Stimulated activated CD8-positive, alpha-beta memory T cell treated with anti-CD3 and anti-CD28 coated beads, Interleukin-4, amount 100 ng/mL, for 4 hours (primary cell): ENCODE measurements at places on chromosomes 12 and 14.

DNA sequence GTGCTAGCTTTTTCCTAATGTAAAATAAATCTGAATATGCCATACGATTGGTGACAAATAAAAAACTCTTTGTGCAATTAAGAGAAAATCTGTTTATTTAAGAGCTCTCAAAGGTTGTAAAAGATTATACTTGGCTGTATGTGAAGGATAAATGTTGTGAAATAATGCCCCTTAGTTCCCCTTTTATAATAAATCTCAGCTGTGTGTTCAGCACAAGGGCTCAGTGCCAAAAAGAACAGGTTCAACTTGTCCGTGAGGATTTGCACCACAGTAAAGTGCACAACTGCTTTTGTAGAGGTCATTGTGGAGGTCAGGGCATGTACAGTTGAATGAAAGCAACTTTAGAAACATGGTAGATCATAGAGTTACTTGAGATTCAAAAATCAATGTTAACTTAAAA lies 118.6 kb downstream of the TRMT5 start:
- no peak for DNase-seq

DNA sequence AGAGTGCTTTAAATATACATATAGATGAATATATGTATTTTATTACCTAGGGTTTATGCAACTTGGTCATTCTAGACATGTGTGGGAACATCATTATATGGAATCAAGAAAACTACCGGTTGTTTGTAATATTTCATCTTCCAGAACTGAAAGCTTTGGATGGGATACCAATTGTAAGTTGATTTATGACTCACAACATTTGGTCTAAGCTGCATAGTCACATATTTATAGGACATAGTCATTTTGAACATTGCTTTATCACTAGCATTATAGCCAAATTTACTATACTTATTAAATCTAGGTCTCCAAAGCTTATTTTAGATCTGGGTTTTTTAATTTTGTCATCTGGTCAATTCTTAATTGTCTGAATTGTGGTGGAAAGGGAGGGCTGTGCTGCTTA lies 83.7 kb upstream of the PCNX4 start:
- no peak for DNase-seq

GRCh38 chr14:63981569-63981968 lies 128.8 kb downstream of the SYNE2 start:
- DNase-seq = no peak

DNA sequence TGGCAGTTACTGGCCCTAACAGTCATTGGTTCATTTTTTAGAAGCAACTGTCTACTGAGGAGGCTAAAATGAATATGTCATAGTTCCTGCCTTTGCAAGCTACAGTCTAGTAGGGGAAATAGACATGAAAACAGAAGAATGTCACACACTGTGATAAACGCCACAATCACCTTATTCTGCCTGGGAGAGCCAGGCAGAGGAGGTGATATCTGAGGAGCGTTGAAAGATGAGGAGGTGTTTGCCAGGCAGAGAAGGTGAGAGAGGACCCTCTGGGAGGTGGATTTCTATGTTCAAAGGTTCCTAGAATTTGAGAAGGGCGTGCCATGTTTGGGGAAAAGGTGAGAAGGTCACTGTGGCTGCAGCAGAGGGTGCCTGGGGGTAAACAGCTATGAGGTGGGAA lies 185.7 kb downstream of the PAX9 start:
- no peak for DNase-seq

DNA sequence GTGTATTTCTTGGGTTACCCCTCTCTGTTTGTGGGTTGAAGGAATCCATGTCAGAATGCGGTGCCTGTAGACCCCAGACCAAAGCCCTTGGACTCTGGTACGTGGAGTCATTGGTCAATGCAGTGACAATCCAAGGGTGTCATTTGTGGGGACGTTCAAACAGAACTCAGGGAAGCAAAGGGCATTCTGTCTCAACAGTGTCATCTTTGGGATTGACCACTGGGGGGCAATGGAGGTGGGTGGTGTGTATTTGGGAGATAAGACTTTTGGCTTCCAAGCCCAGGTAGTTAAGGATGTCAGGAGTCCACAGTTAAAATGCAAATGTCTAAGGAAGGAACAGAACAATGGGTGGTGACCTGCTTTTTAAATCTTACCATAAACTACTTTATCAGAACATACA lies 54.6 kb upstream of the CCDC175 start:
- DNase-seq = no peak

GRCh38 chr14:94545131-94545841 lies 16.0 kb upstream of the SERPINA4 start:
- DNase-seq = no peak

GRCh38 chr14:82604819-82605218 lies 1071.2 kb upstream of the SEL1L start:
- no peak for DNase-seq

- no peak for DNase-seq
These were observed 104.6 kb downstream of the ITPR2 start for GRCh38 chr12:26728205-26729050.

- no peak for DNase-seq
These were observed 95.1 kb upstream of the NRXN3 start for GRCh38 chr14:78075033-78075432.

DNA sequence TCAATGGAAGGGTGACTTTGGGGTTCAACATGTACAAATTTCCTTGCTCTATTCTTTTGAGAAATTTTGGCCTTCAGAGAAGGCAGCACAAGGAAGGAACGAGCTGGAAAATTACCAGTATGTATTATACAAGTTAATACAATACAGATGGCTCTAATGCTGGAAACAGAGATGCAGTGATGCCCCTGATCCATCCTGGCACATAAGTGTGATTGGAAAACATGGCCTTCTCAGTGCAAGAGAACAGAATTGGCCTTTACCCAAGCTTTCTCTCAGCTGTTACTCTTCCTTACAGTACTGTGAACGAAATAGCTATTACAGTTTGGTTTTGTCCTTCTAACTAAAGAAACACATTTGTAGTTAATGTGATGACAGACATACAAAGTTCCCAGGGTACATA lies 102.5 kb upstream of the GPHB5 start:
- DNase-seq = no peak

GRCh38 chr12:88615490-88615889 lies 35.2 kb upstream of the KITLG start:
- no peak for DNase-seq

GRCh38 chr14:54818201-54819133 lies 84.2 kb downstream of the GCH1 start:
- DNase-seq = no peak

GRCh38 chr12:89551747-89552146 lies 25.9 kb upstream of the POC1B start:
- DNase-seq = no peak

DNA sequence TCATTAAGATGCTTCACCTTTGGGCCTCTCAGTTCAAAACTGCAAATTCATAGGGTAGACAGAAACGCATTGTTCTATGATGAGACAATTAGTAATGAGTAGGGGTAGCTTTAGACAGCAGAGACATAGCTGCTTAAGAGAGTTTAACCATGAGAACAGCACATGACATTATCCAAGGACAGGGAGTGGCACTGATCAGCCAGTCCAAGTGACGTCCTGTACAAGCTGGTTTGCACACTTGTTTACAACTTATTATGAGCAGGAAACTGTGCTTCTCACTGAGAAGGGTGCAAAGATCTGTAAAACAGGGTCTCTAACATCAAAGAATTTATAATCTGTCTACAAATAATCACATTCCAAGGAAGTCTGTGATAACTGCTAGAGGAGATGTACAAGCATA lies 11.2 kb upstream of the SRSF5 start:
- no peak for DNase-seq

DNA sequence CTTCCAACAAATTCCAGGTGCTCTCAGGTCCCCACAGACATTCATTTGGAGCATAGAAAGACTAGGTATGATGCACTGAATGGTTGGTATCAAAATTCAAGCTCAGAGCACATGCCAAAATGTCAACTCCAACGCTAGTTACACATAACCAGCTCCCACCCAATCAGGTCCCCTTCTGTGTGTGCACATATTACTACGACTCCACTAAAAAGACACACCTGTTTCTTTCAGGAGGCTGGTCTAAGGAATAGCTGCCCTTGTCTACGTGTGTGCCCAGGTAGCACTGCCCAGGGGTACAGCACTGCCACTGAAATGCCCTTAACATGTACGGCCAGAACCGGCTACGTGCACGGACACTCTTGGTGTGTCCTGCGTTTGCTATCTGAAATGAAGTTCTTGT lies 138.1 kb downstream of the KCNK10 start:
- DNase-seq = no peak

GRCh38 chr12:18313306-18313705 lies 52.0 kb downstream of the PIK3C2G start:
- DNase-seq = no peak

DNA sequence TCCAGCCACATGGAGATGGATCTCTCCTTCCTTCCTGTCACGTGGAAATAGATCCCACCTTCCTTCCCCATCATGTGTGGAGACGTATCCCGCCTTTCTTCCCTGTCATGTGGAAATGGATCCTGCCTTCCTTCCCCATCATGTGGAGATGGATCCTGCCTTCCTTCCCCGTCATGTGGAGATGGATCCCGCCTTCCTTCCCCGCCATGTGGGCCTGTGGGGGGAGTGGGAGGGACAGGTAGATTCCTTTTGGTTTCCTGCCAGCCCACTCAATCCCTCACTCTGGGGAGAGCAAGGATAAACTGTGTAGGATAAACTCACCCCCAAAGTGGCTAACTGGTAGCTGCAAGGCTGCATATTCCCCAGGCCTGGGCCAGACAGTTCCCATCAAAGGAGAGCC lies 31.7 kb upstream of the TDRD9 start:
- DNase-seq = no peak

DNA sequence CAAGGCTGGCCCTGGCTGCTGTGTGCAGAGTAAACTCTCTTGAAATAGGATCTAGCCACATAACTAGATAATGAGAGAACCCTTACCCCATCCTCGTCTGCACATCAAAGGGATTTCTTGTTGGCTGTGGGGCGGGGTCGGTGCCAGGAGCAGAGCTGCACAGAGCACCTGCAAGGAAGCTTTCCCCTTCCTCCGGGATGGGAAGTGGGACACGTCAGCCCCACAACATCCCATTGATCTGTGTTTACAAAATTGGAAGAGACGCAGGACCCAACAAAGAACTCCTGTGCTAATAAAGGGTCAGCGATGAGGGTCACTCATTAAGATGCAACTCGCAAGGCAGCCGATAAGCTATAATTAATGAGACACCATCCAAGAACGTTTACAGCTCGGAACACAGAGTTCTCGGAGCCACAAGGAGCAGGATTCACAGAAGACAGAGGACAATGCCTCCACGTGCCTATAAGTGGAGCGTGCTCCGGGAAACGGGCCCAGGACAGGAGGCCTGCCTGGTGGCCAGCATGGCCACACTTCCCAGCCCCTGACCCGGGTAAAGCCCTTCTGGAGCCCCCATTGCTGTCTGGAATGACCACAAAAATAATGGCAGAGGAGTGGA lies 171.5 kb downstream of the SLC15A4 start:
- no peak for DNase-seq

GRCh38 chr12:118237908-118238307 lies 102.0 kb downstream of the PEBP1 start:
- DNase-seq = no peak

DNA sequence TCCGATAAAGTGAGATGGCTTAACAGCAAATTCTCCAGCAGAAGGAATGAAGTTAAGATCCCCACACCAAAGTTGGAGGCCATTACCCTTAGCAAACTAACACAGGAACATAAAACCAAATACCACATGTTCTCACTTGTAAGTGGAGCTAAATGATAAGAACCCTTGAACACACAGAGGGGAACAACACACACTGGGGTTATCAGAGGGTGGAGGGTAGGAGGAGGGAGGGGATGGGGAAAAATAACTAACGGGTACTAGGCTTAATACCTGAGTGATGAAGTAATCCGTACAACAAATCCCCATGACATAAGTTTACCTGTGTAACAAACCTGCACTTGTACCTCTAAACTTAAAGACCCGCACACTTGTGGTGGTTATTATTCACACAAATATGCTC lies 240.4 kb upstream of the NAV3 start:
- no peak for DNase-seq

DNA sequence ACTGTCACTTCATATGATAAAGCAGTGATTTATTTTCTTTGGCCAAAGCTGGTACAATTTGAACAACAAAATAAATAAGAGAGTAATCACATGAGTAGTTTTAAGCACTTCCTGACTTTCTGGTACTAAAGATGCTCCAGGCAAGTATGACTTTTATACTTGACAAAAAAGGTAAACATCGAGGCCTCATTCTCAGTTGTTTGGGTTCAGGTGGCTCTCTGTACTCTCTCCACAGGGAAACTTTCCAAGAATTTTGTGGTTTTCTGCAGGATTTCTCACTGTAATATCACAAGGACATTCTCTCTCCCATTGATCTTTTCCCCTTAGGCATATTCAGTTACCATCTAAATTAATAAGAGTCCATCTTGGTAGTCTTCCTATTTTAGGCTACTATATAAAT lies 26.6 kb upstream of the KCNC2 start:
- DNase-seq = no peak

- no peak for DNase-seq
These were observed 5.5 kb upstream of the HOXC11 start for GRCh38 chr12:53967421-53967925.

DNA sequence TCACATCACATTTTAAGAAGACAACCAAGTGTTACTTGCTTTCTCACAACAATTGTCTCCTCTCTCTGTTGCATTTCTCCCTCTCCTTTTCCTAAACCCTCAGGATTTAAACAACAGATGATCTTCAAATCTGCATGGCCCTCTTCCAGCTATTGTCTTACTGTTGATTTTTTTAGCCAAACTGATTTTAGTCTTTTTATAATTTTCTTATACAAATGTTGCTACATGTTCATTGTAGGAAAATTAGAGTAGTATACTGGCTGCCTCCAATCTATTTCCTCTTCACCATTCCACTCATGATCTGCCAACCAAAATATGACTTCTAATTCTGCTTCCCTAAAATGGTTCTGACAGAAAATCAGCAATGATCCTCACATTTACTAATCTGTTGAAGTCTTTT lies 1.4 kb upstream of the KERA start:
- DNase-seq = no peak
